ENCODE measurements at places on chromosomes 16 and 17.

DNA sequence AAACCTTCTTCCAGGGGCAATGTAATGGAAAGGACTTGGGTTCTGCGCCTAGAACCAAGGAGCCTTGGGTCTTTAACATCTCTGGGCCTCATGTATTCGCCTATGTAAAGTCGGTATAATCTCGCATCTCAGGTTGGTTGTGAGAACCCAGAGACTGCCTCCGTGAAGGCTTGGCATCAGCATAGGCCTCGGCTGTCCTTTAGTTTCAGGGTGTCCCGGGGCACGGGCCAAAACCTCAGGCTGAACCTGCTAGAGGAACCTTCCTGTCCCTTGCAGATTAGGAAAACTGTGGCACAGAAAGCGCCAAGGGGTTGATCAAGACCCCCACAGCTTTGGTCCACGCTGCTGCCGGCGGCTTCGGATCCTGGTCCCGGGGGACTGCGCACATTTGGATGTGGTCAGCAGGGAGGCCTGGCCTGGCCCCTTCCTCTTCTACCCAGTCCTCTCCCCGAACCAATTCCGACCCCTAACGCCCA, 772 bp upstream of the PHAF1 start:
- DNase-seq, result no peak

DNA sequence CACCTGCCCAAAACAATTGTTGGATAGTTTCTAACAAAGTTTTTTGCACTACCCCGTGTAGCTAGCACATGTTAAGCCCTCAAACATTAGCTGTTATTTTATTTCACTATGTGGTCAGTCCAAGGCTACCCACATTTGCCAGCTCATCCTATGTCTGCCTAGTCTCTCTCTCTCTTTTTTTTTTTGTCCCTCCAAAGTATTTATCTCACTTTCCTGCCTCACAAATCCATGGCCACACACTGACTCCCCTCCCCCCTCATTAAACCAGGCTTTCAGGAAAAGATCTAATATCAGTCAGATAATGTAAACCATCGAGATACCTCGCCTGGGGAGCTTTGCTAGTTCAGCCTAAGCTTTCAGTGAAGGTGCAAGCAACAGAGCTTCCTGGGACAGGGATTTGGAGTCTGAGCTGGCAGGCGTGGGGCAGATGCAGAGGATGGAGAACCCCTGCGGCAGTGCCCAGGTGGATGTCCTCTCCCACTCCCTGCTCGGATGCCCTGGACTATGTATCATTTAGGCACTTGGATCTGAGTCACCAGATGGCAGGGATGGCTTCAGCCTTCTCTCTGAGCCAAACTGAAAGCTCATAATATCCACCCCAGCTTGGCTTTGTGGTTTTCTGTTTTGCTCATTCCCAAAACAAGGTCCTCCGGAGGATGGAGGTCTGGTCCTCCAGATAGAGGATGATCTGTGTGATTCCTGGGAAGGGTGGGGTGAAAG, 73.7 kb upstream of the FOXF1 start:
- no peak for DNase-seq

- no peak for DNase-seq
Measured at GRCh38 chr17:77326076-77326591, 185.4 kb downstream of the SEC14L1 start.

DNA sequence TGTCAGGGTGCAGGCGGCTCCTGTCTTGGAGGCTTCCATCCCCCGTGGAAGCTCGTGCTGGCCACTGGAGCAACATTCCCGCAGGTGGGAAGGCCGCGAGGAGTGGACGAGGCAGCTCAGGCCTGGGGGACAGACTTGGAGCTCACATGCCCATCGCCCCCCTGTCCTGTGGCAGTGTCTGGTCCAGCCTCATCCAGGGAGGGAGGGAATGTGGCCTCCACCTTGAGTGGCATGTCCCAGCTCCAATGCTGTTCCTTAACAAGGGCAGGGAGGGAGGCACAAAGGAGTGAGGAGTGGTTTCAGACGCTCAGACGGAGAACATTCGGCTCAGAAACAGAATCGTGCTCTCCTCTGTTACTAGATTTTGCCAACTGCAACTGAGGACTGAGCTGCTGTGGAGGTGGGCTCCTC, 159.4 kb upstream of the CHMP6 start:
- DNase-seq, result no peak

DNA sequence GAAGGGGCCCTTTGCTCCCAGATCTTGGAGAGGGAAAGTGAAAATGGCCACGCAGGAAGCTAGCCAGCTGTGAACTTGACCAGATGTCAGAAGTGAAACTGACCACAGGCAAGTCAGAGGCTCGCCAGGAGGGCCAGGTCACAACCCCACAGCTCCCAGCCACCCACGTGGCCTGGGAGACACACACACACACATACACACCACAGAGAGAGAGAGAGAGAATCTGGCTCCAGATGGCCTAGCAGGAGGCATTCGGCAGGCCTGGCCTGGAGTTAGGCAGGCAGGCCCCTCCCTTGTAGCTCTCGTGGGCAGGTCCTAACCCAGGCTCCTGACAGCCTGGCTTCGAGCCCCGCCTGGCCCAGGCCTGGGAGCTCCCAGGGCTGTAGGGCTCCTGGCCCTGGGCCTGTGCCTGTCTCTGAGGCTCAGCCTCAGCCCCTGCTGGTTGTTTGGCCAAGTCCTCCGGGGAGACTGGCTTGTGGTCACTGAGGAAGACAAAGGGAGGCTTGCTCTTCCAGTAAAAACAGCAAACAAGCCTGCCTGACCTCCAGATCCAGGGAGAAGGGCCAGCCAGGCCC, 20.2 kb downstream of the NGFR start:
- peak; percentile 93 for DNase-seq

GRCh38 chr17:75793460-75793859, 8.9 kb downstream of the UNK start:
- DNase-seq, result no peak

DNA sequence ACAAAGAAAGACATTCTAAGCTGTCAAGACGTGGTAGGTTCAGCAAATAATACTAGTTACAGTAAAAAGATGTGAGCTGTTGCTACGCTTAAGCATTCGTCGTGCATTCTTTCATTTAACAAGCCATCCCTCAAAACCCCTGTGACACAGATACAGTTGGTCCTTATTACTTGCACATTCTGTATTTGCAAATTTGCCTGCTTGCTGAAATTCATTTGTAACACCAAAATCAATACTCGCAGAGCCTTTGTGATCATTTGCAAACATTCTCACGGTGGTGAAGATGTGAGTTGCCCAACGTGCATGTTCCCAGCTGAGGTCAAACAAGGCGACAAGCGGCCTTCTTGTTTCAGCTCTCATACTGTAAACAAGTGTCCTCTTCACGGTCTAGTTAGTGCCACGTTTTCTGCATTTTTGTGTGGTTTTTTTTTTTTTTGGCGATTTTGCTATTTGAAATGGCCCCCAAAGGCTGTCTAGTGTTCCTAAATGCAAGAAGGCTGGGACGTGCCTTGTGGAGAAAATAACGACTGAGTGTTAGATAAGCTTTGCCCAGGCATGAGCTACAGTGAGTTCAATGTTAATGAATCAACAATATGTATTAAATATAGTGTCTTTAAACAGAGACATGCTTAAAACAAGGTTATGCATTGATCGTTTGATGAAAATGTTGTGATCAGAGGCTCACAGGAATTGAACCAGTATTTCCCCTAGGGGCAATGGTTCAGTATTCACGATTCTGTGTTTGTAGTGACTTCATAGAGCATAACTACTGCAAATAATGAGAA, 84.1 kb downstream of the RAB11FIP4 start:
- DNase-seq, result no peak

DNA sequence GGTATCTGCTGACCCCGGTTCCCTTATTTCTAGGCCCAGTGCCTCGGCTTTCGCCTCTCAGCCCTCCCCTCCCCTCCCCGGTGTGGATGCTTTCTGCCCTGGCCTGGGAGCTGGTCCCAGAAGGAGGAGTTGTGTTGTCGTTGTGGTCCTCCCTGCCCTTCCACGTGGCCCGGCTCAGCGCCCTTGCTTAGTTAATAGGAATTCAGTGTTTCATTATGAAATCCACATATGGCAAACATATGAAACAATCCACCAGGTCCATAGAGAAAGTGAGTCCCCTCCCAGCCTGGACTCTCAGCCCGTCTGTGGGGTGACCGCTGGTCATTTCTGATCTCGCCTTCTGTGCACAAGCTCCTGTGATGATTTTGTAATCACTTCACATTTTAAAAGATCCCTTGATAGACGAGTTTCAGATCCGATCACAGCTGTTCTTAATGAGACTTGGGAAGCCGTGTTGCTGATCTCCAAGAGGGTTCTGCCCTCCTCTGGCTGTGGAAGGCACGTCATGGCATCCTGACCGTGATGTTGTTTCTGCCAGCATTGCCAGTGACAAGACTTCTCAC, 112.1 kb downstream of the BANP start:
- DNase-seq, result no peak

GRCh38 chr16:11484691-11485258, 101.9 kb downstream of the LITAF start:
- no peak for DNase-seq

GRCh38 chr16:26952411-26952810, 114.3 kb upstream of the C16orf82 start:
- DNase-seq, result no peak

DNA sequence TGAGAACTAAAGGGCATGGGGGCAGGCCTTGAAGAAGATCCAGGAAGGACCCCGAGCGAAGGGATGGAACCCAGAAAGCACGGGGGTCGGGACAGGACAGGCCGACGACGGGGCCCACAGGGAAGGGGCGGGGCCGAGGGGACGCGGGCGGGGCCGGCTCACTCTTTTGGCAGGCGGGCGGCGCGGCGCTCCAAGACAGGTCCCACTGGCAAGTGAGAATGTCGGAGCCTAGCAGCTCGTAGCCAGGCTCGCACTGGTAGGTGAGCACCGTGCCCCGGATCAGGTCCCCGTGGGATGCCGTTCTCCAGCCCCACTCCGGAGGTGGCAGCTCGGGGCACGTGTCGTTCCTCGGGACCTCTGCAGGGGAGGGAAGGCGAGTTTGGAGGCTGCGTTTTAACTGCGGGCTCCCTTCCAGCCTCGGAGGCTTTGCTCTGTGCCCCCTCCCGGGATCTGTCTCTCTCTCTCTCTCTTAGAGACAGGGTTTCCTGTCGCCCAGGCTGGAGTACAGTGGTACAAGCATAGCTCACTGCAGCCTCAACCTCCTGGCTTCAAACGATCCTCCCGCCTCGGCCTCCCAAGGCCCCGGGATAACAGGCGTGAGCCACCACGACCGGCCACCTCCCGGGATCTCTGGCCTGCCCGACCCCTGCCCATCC, 13.7 kb upstream of the CDIPT start:
- DNase-seq, result no peak

DNA sequence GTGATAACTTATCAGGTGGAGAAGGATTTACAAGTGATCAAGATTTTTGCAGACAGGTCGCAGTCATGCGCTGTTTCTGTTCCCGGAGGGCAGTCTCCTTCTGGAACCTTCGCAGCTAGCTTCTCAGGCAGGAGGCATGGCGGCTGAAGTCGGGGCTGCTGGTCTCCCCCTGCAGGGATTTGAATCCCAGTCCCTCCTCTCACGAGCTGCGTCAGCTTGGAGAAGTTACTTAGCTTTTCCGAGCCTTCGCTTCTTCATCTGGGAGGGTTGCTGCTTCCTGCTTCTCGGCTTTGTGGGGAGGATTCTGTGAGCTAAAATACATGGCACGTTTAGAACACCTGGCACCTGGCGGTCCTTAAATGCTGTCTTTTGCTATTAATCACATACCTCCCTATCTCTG, 287.8 kb upstream of the FOXF1 start:
- DNase-seq, result no peak

DNA sequence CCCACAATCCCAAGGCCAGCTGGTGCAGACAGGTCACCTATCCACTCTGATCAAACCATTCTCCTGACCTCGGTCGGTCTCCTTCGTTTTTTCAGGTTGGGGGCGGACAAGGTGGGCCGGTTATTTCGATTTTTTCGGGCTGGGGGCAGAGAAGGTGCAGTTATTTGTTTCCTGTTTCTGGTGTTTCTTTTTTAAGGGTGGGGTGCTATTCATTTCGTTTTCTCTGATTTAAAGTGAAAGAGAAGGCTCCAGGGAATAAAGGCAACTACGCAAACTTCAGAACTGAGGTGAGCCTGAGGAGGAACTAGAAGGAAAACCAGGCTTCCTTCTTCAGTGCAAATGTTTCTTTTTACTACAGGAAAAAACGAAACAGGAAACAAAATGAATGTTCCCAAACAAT, 64.8 kb downstream of the ANKRD11 start:
- DNase-seq, result no peak

DNA sequence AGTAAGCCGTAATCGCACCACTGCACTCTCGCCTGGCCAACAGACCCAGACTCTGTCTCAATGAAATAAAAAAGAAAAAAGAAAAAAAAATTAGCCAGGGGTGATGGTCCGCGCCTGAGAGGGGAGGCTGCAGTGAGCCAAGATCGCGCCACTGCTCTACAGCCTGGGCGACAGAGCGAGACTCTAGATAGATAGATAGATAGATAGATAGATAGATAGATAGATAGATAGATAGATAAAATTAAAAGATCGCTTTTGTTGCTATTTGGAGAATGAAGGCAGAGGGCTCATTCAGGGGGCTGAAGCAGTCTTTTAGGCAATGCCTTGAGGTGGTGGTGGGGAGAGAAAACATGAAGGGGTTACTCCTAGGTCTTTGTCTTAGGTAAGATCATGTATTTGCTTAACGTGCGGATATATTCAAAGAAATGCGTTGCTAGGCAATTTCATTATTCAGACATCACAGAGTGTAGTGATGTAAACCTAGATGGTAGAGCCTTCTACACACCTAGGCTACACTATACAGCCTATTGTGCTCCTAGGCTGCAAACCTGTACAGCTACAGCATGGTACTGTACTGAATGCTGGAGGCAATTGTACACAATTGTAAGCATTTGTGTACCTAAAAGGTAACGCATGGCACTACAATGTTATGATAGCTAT, 4.3 kb upstream of the HES7 start:
- no peak for DNase-seq

GRCh38 chr16:17359788-17360390, 110.9 kb downstream of the XYLT1 start:
- peak; percentile 25 for DNase-seq

- DNase-seq, result peak; percentile 72
Measured at GRCh38 chr17:77437017-77437416, 296.2 kb downstream of the SEC14L1 start.

- no peak for DNase-seq
Measured at GRCh38 chr17:47934856-47935255, 6.5 kb upstream of the PNPO start.
